ENCODE measurements at places on chromosomes 4 and X.

DNA sequence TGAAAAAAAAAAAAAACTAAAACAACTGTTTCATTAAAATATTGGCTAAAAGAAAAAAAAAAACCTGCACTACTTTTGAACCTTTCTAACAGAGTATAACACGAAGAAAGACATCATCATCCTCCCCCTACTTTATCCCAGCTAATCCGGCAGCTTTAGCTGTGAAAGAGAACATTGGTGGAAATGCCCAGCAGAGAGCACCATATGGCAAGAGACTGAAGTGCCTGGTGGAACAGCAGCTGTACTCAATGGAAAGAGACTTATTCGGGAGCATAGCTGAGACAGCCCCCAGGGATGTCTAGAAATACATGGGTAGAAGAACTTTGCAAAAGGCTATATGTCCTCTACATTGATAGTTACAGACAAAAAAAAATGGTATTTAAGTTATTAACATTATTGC lies 30.3 kb downstream of the STPG2 start:
- DNase-seq: no peak

GRCh38 chrX:133781174-133781573 lies 204.2 kb downstream of the GPC3 start:
- no peak for DNase-seq

DNA sequence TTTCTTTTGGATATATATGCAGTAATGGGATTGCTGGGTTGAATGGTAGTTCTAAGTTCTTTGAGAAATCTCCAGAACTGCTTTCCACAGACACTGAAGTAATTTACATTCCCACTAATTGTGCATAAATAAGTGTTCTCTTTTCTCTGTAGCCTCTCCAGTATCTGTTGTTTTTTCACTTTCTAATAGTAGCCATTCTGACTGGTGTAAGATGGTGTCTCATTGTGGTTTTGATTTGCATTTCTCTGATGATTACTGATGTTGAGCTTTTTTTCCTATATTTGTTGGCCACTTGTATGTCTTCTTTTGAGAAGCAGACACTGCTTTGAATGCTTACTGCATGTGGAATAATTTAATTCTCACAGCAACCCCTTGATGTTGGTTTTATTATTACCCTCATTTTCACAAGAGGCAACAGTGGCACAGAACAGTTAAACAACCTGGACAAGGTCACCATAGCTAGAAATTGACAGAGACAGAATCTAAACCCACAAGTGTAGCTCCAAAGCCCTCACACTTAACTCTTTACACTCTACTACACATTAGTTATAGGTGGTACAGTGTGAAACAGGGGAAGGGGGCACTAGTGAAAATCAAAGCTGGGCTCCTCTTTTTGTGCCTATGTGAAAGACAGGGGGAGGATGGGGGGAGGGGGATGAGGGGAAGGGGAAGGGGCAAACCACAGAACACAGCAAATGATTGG lies 96.1 kb downstream of the REELD1 start:
- DNase-seq: no peak

- no peak for DNase-seq
Measured at GRCh38 chr4:25923745-25924144, 9.7 kb downstream of the SMIM20 start.

DNA sequence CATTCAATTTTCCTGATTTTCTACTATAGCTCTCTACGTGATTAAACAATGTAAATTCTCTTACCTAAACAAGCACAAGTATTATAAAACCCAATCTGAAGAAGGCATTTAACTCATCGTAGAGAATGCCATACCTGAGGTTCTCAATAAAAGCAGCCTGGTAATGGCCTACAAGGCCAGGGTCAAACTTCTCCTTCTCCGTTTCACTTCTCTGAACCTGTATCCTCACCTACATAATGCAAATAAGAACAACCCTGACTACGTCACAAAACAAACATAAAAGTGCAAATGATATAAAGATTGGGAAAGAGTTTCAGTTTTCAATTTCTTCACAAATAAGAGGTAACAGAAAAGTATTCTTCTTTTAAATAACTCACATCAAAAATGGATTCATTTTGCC lies 55.6 kb upstream of the STS start:
- no peak for DNase-seq

DNA sequence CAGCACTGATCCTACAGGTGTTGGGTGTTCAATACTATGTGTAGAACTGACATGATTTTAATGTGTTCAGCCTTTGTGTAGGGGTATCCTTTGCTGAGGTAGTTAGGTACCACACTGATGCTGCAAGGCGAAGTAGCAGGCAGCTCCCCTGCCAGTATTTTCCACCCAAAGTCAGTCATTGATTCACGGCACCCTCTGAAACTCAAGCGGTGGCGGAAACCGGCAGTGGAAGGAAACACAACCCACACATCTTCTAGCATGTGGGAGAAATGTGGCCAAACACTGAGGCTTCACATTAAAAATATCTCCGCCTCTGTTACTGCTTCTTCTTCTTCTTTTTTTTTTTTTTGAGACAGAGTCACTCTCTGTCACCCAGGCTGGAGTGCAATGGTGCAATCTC lies 126.3 kb downstream of the AASDH start:
- no peak for DNase-seq

- no peak for DNase-seq
Measured at GRCh38 chr4:26081795-26082498, 167.9 kb downstream of the SMIM20 start.

DNA sequence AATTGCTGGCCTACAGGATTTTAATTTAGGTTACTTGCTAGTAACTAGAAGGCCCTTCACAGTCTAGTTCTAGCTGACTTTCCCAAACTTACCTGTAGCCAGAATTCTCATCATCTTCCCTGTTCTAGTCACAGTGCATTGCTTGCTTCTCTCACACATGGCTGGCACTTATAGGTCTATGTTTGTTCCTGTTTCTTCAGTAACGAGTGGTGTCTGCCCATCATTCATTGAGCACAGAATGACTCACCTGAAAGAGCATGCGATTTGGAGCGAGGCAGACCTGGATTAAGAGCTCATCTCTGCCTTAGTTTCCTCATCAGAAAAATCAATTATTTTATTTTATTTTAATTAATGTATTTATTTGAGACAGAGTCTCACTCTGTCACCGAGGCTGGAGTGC lies 201.7 kb upstream of the ANK2 start:
- no peak for DNase-seq

DNA sequence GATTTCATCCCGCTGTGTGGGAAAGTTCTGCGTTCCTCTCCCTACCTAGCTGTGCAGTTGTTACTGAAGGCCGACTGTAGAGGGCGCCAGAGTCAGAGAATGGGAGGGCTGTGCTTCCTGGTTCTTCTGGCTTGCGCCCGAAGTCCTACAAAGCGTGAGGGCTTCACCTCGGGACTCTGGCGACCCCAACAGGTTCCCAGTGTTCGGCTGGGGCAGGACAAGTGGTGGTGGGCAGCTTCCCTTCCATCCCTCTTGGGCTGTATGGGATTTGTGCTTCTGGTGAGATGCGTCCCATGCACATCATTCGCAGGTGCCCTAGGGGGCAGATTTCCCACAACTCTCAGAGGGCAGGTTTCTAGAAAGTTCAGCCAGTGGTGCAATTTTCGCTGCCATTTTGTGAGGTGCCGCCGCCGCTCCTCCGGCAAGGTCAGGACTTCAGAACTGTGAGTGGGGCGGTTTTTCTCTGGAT lies 27.3 kb downstream of the CT45A1 start:
- DNase-seq: peak; percentile 5

GRCh38 chr4:165328101-165328425 lies 594 bp downstream of the MSMO1 start:
- DNase-seq: no peak

GRCh38 chr4:47741200-47741599 lies 96.7 kb downstream of the CORIN start:
- DNase-seq: no peak

- no peak for DNase-seq
Measured at GRCh38 chrX:63746715-63747114, 38.3 kb downstream of the ARHGEF9 start.

DNA sequence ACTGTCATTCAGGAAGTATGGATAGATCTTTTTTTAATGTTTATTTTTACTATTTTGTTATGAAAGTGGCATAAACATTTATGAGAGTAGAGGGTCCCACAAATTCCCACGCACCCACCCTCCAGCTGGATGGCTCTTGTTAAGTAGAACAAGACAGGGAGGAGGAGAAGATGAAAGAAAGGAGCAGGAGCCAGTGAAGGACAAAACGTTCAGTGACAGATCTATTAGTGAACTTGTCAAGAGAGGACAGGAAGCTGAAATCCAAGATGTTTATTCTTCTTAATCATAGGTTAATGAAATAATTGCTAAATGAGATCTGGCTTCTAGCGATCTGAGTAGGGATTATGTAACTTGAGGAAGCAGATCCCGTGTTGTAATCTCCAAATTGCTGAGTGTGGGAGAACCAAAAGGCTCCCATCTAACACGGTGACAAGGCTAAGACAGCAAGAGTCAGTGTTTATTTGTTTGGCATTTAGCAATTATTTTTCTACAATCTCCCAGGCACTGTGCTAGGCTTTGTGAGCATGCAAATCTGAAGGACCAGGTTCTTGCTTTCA lies 162.5 kb downstream of the SHROOM3 start:
- no peak for DNase-seq

DNA sequence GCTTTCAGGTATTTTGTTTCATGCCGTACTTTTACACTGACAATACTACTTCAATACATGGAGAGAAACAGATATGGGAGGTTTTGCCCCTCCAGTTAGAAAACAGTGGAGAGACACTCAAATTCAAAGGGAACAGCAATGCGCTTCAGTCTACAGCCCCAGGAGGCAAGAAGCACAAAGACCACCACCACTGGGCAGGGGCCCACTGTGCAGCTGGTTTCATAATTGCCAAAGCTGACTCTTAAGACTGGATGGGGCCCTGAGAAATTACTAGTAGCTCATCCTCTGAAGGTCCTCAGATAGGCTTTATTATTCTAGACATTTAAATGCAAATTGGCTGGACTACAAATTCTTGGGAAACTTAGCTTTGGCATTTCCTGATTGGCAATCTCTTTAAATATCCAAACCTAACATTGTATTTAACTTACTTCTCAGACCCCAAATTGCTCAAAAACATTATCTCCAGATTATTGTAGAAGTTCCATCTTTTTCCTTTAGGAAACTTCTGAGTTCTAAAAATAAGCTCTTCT lies 85.9 kb upstream of the GPR34 start:
- DNase-seq: no peak

GRCh38 chr4:76195326-76195725 lies 18.3 kb downstream of the SCARB2 start:
- no peak for DNase-seq

DNA sequence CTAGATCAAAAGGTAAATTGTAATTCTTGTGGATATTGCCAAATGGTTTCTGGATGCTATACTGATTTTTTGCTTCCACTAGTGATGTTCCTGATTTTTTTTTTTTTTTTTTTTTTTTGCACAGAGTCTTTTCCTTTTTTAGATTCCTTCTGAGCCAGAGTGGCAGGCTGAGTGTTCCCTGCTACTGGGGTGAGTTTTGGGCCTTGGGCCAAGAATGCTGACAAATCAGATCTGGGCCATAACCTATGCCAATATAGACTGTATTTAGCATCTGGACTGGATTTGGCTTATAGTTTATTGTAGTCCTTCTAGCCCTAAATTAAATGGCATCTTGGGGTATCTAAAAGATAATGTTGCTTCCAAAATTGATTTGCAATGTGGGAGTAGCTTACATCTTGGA lies 52.8 kb downstream of the REPS2 start:
- DNase-seq: no peak

DNA sequence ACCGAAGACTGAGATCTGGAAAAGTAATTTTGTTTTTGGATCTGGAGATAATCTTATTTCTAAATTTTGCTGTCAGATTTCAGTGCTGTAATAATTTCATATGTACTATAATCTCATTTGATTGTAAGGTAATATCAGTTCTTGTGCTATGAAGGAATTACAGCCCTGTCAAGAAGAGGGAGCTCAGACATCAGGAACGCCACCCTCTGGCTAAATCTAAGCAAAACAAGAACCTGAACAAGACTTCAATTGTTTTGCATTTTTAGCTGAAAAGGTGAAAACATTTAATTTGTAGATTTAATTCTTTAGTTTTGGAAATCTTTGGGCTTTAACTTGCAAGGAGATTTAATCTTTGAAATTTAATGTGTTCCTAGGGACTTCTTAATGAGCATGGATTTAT lies 525.4 kb upstream of the HS3ST1 start:
- no peak for DNase-seq

GRCh38 chrX:28099166-28099565 lies 117.9 kb upstream of the DCAF8L1 start:
- DNase-seq: no peak

DNA sequence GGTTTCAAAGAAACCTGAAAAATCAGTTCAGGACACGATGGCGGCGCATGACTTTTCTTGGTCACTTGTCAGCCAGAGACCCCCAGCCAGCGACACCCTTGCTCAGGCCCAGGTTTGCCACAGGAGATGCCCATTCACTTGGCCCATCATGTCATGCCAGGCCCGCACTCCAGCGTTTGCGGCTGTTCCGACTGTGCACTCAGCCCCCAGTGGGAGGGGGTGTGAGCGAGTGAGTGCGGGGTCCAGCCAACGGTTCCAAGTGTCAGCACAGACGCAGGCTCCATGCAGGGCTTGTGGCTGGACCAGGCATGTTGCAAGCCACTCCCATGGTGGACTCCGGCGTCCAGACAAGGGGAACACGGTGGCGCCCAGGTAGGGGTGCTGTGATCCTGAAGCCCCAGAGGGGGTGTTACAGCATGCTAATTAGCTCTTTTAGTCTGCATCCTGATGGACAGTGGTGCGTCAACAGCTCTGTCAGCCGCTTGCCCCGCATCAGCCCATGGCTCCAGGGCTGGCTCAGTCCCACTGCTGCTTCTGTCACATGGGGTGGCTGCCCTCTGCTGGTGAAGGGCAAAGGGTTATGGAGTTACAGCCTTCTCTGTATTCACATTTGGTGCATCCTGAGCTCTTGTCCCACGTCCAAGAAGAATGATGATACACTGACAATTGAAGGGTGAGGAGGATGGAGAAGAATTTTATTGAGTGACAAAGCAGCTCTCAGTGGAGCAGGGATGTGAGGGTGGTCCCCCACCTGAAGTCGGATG lies 3.7 kb upstream of the MAEA start:
- DNase-seq: no peak

DNA sequence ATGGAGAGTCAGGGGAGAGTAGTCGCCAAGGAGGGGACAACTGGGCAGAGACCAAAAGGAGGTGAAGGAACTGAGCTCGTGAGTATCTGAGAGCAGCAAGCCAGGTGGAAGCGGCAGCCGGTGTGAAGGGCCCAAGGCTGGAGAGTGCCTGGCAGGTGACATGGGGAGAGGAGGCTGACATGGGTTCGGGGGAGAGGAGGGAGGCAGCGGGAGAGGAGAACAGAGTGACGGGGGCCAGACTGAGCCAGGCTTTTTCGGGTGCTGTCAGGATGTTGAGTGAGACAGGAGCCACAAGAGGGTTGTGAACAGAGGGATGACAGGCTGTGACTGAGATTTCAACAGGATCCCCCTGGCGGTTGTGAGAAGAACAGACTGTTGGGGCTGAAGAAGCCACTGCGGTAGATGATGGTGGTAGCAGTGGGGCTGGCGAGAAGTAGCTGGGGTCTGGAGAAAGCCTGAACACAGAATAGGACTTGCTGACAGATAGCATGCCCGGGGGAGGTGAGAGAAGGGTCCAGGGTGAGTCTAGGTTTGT lies 5.7 kb downstream of the ELK1 start:
- DNase-seq: no peak

- no peak for DNase-seq
Measured at GRCh38 chr4:140529434-140529833, 5.5 kb downstream of the ELMOD2 start.
